ENCODE measurements at places on chromosomes 2 and 18.

DNA sequence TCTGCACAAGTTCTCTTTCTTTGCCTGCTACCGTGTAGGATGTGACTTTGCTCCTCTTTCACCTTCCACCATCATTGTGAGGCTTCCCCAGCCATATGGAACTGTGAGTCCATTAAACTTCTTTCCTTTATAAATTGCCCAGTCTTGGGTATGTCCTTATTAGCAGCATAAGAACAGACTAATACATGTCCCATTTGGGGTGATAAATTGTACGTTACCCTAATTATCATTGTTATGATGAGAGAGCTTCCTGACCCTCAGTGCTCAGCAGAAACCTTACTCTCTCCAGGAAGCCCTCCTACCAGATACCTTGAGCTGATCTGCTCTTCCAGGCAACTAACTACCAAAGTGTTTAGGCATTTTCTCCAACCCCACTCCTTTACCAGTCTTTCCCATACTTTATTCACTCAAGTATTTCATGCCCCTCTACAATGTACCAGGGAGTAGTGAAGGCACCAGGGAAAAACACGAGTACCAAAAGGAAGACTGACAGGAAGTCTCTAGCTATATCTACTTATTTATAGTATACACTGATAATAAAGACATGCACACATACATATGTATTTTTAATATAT is 196.2 kb downstream of the MYCN start:
- DNase-seq: no peak

GRCh38 chr2:190802626-190803209 is 77.9 kb upstream of the GLS start:
- DNase-seq: no peak

DNA sequence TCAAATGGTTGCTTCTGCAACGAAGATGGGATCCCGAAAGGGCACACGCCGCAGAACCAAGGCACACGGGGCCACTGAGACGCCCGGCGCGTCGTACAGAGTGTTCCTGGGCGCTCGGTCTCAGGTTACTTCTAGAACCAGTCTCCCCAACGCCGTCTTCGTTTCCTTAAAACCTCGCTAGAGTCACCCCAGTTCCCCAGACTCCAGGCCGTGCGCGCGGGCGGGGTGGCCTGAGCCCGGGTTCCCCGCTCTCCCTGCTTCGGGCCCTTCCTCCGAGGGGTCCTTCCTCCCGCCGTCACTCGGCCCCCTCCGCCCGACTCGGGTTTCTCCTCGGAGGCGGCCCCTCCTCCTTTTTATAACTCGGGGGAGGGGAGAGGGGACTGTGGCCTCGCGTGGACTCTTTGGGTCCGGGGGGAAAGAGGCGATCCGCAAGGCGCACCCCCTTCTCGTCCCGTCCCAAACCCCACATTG is 774 bp upstream of the FZD7 start:
- no peak for DNase-seq

DNA sequence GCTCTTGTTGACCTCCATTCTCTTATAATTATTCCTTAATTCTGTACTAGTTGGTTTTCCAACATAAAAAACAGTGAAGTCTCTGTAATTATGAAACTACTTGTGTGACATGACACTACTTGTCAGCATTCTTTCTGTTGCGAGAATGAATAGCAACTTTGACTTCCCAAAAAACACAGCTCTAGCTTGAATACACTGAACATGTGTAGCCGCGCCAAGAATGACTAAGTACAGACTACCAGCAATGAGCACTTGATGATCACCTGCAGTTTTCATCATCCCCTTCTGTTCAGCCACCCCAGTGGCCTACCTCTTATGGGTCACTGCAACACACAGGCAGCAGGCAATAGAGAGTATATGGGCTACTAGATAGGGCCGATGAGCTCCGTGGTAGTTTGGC is 229.3 kb downstream of the TGIF1 start:
- no peak for DNase-seq

DNA sequence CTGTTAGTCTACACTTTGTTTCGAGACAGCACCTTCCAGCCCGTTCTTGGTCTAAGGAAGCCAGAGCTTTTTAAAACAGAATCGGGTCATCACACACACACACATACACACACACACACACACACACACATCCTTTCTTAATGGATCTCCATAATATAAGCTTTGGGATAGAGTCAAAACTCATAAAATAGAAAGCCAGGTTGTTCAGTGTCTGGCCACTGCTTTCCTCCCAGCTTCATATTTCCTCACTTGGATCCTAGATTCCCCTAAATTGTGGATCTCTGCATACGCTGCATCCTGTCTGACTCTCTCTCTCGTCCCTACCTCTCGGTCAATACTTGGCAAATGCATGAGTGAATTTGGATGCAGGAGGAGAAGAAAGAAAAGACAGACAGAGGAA is 120.5 kb upstream of the SLC14A2 start:
- DNase-seq: no peak

DNA sequence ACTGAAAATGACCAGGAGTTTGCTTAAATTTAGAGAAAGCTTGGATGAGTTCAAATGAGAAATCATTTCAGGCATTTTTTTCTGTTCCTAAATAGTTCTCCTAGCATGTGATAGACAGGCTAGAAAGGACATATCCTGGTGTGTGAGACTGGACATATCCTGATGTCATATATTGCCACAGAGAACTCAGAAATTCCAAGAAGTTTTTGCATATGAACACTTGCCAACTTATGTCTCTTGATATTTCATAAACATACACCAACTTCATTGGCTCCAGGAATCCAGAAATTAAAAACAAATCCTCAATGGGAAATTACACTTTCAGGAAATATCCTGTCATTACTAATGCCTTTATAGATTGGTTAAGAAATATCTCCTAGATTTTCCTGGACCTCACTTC is 2.9 kb upstream of the SERPINB4 start:
- peak; percentile 12 for DNase-seq

DNA sequence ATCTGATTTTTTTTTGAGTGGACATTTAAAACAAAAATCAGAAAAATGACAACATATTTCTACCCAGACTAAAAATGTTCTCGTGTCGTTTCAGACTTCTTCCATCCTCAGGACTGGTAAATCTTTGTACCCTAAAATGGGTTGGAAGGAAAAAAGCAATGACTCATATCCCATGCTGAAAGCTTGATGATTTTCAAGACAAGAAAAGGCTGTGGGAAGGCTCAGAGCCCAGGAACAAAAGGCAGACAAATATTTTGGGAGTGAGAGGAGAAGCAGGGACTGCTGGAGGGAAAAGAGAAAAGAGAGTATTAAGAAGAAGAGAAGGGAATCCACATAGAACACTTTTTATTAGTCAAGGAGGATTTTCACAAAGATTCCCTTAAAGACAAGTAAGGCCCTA is 77.1 kb upstream of the CTAGE1 start:
- peak; percentile 29 for DNase-seq

GRCh38 chr2:217258170-217258569 is 398.3 kb upstream of the TNP1 start:
- DNase-seq: no peak

GRCh38 chr2:217075268-217076057 is 215.6 kb upstream of the TNP1 start:
- no peak for DNase-seq

Measured in glomerular endothelial cell (primary cell).